Upper lobe of right lung (tissue), 1 donor: ENCODE measurements at places on chromosomes 5 and 9.

DNA sequence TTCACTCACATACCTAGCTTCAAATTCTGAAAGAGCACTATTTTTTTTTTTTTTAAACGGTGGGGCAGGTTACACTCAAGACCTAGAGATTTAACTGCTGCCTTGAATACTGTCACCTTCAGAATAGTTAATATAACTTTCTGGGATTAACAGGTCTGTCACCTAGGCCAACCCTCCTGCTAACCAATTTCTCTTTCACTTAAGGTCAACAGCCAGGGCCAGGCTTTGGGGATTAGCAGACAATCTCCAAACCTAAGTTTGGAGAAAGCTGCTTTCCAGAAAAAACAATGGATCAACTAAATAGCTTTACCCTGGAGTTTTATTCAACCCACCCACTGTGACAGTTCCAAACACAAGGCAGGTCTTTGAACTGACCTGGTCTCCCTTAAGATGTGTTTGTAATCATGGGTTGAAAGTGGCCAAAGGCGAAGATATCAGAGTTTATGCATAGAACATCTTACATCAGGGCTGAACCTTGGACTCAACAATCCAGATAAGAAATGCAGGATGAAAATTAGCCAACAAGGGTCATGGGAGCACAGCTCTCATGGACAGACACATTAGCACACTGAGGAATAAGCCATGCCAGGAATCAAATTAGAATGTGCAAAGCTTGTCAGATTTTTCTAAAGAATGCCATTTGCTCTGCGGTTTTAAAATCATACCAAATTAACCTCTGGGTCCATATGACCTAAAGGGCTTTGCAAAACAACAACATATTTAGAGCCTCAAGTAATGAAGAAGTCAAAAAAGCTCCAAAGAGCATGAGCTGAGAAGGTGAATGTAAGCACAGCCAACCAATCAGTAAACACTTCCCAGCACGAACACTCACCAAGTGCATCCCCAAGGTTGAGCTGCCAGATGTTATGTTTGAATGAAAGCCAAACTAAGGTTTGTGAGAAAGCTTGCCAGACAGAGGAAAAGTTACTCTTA, 538.5 kb upstream of the DMAC1 start:
- no peaks in the 10 kb centered on the region for H3K27me3 ChIP-seq
- H3K36me3 ChIP-seq, result no peaks in the 10 kb centered on the region
- H3K27ac ChIP-seq, result no peak overlapping the region
- DNase-seq, result no peak

DNA sequence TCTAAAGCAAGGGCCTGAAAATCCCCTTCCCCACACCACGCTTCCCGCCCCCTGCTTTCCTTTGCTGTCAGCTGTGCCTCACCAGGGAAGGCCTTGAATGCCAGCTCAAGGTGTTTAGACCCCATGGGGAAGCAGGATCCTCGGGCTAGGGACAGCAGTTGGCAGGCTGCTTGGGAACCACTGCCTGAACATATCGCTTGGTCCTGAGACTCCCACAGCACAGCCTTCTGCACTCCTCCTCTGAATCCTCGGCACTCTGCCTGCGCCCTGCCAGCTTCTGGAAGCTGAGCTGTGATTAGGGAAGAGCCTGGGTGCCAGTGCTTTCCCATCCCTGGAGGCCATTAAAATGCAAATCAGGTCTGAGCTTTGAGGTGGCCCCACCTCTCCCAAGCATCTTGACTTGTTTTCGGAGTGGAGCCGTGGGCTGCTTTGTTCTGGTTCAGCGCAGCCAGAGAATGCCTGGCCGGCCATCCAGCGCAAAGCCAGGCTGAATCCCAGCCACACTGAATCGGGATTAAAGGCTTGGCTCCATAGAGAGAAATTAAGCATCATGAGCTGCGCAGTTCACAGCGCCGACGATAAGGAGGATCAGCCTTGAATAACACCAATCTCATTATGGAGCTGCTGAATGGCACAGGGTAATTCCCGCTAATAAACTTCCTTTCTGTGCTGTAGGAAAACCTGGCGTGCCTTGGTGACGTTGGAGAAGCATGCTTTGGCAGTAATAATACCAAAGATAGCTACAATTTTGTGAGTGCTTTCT, 40.0 kb downstream of the AMBP start:
- peaks cover 25% of the 10 kb centered on the region for H3K36me3 ChIP-seq
- no peak overlapping the region for H3K4me3 ChIP-seq
- H3K4me1 ChIP-seq, result no peaks in the 10 kb centered on the region
- no peak for DNase-seq
- no peaks in the 10 kb centered on the region for H3K27me3 ChIP-seq
- H3K27ac ChIP-seq, result no peak overlapping the region

GRCh38 chr9:18905028-18905882, 127.8 kb downstream of the SAXO1 start:
- no peaks in the 10 kb centered on the region for H3K36me3 ChIP-seq
- no peak overlapping the region for H3K4me3 ChIP-seq
- H3K27me3 ChIP-seq, result no peaks in the 10 kb centered on the region
- no peak overlapping the region for H3K27ac ChIP-seq
- no peak for DNase-seq

DNA sequence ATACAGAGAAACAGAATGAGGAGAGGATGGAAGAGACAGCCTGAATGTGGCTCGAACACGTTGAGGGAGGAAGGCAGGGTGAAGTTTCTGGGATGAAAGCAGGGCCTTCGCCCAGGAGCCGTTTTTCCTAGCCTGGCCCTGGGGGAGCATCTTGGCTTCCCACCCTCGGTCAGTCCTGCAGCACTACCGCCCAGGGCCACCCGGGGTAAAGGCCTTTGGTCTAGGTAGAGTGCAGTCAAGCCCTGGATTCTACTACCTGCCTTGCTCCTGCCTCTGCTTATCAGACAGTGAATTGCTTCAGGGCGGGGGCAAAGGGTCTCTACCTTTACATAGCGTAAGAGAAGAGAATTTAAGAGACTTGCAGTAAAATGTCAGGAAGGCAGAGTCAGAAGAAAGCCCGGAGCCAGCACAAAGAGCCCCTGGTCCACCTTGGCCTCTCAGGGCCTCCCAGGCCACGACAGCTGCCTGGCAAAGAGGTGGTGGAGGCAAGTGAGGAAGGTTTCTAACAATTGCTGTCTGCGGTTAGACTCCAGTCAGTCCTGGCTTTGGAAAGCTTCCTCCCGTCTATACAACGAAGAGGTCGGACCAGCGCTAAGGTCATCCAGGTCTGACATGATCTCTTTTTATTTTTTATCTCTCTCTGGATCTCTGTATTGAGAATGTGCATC, 17.9 kb downstream of the COL15A1 start:
- no peak overlapping the region for H3K27ac ChIP-seq
- no peak for DNase-seq
- no peak overlapping the region for H3K4me3 ChIP-seq
- no peaks in the 10 kb centered on the region for H3K36me3 ChIP-seq
- no peaks in the 10 kb centered on the region for H3K27me3 ChIP-seq
